ENCODE measurements at places on chromosomes 16 and 17.

DNA sequence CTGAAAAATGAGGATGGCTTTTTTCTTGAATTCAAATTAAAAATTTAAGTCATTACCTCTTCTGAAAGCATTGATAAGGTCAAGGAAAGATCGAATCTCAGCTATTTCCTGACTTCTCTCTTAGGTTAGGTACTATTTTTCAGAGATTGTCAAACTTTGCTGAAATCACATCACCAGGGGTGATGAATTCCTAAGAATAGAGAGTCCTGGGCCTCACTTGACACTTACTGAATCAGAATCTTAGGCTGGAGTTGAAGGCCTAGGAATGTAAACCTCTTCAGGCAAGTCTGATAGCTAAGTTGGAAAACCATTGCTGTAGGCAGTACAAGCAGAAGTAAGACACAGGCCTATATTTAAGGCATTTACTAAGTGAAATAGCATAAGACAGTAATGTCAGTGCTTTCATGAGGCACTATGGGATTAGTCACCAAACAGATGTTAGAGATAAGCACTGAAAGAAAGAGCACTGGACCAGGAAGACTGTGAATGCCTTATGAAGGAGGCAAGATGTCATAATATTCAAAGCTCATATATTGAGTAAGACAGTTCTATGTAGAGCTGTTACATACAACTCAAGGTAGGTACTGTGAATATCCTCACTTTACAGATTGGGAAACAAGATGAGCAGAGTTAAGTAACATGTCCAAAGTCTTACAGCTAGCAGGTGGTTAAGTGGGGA lies 21.5 kb downstream of the DCAF7 start:
- DNase-seq, result no peak

GRCh38 chr16:11799017-11799381 lies 1.9 kb upstream of the ZC3H7A start:
- no peak for DNase-seq

DNA sequence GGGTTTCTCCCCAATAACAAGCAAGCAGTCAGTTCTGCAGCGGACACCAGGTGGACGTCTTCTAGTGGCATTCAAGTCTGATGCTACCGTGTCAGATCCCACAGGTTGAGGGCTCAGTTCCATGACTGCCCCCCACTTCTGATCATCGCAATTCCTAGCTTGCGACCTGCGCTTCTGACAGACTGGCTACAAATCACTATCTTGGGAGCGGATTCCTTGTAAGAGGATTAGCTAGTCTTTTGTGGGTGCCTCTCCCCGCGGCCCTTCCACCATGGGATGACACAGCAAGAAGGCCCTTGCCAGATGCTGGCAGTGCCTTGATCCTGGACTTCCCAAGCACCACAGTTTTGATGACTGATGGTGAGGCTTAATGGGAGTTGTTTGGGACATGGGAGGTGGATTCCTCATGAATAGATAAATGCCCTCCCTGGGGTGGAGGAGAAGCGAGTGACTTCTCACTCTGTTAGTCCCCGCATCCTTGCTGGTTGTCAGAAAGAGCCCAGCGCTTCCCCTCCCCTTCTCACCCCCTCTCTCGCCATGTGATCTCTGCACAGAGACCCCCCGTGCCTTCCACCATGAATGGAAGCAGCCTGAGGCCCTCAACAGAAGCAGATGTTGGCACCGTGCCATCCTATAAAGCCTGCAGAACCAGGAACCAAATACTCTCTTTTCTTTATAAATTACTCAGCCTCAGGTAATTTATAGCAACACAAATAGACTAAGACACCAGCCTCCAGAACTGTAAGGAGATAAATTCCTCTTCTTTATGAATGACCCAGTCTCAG lies 19.1 kb downstream of the CDIP1 start:
- no peak for DNase-seq

DNA sequence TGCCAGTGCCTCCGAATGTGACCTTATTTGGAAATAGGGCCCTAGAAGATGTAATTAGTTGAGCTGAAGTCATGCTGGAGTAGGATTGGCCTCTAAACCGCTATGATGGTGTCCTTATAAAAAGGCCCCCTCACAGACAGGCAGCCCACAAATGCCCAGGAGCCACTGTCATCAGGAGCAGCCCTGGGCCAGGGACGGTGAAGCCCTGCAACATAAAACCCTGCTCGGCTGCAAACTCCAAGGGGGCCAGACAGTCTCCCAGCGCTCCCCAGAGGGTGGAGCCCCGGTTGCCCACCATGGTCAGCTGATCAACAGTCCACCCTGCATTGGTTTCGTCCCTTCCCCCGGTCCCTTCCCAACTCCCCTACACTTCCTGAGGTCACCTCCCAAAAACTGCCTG lies 351.7 kb downstream of the FOXL1 start:
- DNase-seq, result no peak

DNA sequence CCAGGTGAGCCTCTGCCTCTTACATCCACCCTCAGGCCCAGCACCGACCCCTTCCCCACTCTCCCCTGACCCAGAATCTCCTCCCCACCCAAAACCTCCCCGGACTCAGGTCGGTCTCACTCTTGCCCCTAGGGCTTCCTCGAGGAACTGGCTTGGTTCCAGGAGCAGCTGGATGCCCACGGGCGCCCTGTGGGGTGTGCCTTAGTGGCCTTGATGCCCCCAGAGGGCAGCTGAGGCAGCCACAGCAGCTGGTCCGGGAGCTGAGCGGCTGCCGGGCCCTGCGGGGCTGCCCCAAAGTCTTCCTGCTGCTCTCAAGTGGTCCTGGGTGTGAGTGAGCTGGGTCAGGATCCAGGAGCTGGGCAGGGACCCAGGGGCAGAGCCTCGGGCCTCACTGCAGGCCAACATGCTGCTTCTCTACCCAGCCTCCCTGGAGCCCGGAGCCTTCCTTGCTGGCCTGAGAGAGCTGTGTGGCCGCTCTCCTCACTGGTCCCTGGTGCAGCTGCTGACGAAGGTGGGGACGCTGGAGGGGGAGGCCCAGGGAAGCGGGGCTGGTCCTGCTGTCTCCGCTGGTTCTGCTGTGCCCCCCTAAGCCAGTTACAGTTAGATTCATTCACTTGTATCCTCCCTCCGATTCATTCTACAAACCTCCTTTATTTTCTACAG lies 9.6 kb downstream of the ZNF213 start:
- DNase-seq, result no peak
